ENCODE measurements at places on chromosomes 5 and 9.

GRCh38 chr5:84830265-84830664, 445.6 kb upstream of the EDIL3 start:
- no peak for DNase-seq

- DNase-seq = no peak
These were observed 140.5 kb upstream of the RUSC2 start for GRCh38 chr9:35349287-35349990.

DNA sequence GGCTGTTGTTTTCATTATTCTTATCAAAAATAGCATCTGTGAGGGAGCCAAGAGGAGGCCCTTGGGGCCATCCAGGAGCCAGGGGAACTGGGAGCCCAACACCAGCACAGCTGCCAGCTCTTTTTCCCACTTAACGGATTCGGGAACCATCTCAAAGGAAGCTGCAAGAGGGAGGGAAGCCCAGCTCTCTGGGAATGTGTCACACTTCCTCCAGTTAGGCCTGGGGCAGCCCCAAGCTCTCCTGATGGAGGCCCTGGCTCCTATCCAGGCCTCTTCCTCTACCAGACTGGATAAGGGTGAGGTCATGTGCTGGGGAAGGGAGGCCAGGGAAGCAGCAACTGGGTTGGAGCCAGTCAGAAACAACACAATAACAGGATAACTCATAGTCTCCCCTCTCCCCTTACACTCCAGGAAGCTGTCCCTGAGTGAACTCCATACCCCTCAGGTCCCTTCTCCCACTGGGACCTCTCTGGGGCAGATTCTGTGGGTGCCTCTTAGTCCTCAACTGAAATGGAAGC, 12.7 kb downstream of the CSF2 start:
- DNase-seq = no peak

- no peak for DNase-seq
These were observed 533.0 kb downstream of the BNC2 start for GRCh38 chr9:16337322-16338029.

- peak; percentile 12 for DNase-seq
These were observed 14.1 kb upstream of the XPA start for GRCh38 chr9:97711223-97711626.

DNA sequence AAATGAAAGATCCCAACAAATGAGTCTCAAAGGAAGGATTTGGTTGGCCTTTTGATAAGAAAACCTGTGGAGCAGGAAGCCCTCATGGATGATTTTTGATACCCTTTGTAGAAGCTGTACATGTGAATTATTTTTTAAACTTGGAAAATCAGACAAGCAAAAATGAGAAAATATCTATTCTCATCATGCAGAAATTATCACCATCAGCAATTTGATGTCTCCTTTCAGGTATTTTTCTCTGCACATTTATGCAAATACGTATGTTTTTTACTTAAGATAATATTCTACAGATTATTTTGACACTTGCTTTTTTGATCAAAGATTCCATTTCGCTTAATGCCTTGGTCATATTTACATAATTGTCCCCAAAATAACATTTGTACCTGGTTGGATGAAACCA, 7.2 kb downstream of the BTNL9 start:
- DNase-seq = no peak

- no peak for DNase-seq
These were observed 644.2 kb upstream of the CDH9 start for GRCh38 chr5:27682600-27682999.

GRCh38 chr9:98726735-98727134, 18.0 kb upstream of the GABBR2 start:
- DNase-seq = no peak

- DNase-seq = no peak
These were observed 17.1 kb upstream of the MATR3 start for GRCh38 chr5:139276426-139276825.

Measured in naive thymus-derived CD8-positive, alpha-beta T cell (primary cell).